ENCODE measurements at places on chromosomes 6 and 20. TPM values are rescaled to one million over a fixed set of nuclear protein-coding genes. Genes with fewer than 3 reads are reported as not detected.

The CFAP61 gene
- 3.1 TPM for total RNA-seq

The FAM83C gene
- total RNA-seq: not detected

The OXT gene
- not detected for total RNA-seq

The CFB gene
- 0.62 TPM for total RNA-seq

The RBBP8NL gene
- not detected for total RNA-seq

The DEFB124 gene
- total RNA-seq: not detected

The LHFPL5 gene
- 1.1 TPM for total RNA-seq

The CBLN4 gene
- total RNA-seq: 1.9 TPM

The TPMT gene
- 7.8 TPM for total RNA-seq

The POM121L2 gene
- not detected for total RNA-seq

The SAMD3 gene
- total RNA-seq: 15.6 TPM

The ADGRF5 gene
- total RNA-seq: 8.0 TPM

The PRRT1 gene
- 0.78 TPM for total RNA-seq

Measured in occipital lobe (tissue), 3 donors.